ENCODE measurements at places on chromosomes 11 and 22.

GRCh38 chr11:48002561-48002960, 22.2 kb downstream of the PTPRJ start:
- no peak for DNase-seq

DNA sequence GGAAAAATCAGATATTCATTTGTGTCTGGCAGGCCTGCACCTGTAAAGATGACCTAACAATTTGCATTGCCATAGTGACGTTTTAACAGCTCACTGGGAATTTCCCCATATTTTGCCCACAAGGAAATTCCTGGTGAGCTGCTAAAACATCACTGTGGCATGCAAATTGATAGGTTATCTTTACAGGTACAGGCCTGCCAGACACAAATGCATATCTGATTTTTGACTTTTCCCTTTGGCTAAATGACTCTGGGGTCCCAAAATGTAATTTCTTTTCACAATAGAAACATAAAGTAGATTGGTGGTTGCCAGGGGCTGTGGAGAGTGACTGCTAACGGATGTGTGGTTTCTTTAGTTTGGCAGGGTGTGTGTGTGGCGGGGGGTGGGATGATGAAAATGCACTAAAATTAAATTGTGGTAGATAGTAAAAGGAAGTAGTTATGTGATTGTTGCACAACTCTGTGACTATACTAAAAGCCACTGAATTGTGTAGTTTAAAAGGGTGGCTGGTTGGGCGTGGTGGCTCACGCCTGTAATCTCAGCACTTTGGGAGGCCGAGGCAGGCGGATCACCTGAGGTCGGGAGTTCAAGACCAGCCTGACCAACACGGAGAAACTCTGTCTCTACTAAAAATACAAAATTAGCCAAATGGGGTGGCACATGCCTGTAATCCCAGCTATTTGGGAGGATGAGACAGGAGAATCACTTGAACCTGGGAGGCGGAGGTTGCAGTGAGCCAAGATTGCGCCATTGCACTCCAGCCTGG, 18.5 kb upstream of the FEZ1 start:
- DNase-seq, result no peak

DNA sequence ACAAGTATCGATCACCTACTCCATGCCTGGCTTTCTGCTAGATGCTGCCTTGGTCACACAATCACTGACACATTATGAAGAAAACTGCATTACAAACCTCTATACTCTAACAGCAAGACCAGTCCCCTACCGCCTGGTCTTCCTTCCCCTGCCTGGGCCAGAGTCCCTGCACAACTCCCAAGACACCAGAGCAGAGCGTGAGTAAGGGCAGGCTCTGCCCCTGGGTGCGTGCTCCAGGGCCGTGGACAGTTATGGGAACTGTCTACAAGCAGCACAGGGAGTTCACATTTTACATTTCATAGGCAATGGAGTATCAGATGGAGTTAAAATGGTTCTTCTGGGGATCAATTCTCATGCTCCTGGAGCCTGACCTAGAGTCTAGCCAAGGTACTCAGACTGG, 6.5 kb downstream of the FZD4 start:
- DNase-seq, result no peak

- DNase-seq, result no peak
These were observed 24.5 kb upstream of the CABP7 start for GRCh38 chr22:29695129-29695926.

DNA sequence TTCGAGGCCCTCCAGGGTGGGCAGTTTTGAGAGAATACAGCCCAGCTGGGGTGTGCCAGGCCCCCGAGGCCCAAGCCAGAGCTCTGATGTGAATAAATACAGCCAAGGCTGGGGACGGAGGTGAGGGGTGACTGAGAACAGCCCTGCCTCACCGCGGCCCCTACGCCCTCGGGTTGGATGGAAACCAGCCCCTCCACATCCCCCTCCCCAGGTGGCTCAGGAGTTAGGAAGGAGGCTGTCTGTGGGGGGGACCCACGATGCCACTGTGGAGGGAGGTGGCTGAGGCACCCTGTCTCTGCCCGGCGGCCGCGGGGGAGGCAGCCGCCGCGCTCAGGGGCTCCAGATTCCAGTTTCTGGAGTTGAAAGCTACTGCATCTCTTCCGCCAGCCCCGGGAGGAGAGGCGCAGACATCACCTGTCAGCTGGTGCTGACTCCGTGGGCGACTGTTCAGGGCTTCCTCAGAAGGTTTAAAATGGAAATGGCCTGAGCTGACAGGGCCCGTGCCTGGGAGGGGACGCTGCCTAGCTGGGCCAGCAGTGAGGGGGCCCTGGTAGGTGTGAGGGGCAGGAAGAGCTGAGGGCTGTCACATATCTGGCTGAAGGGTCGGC, 1.4 kb downstream of the FLRT1 start:
- DNase-seq, result no peak

GRCh38 chr11:28227460-28227859, 119.3 kb downstream of the METTL15 start:
- DNase-seq, result no peak

DNA sequence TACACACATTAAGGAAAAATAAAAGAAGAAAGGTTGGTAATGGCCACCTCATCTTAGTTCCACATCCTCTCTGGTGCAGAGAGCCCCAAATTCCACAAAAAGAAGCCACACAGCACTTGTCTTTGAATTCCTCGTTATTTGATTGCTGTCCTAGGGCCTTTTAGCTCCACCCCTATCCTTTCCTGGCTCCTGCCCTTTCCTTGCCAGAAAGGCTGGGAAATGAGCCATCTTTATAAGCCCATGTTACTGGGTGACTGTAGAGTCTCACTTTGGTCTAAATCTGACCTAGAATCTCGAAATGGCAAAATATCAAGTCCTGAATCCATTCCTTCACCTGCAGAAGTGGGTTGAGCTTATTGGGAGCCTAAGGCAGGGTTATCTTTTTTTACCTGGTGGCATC, 4.3 kb upstream of the TMEM132A start:
- DNase-seq, result no peak

All from ACHN (cell line).